ENCODE measurements at places on chromosomes 7 and 10.

GRCh38 chr7:36724996-36725395 lies 702 bp upstream of the AOAH start:
- no peak for DNase-seq

DNA sequence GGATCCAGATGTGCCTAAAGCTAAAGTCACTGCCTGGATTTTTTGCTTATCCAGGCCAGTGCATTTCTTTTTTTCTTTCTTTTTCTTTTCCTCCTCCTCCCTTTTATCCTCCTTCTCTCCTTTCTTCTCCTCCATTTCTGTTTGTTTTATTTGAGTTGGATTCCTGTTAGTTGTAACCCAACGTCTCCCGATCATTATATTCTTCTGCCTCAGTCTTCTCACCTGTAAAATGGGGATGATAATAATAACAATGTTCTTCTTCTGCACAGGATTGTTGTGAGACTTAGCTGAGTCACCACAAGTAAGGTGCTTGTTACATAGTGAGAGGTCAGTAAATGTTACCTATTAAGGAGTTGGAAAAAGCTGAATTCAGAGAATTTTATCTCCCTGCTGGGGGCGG lies 13.7 kb upstream of the FFAR4 start:
- DNase-seq, result no peak

- no peak for DNase-seq
These were observed 118.5 kb downstream of the CYTH3 start for GRCh38 chr7:6153646-6154541.

DNA sequence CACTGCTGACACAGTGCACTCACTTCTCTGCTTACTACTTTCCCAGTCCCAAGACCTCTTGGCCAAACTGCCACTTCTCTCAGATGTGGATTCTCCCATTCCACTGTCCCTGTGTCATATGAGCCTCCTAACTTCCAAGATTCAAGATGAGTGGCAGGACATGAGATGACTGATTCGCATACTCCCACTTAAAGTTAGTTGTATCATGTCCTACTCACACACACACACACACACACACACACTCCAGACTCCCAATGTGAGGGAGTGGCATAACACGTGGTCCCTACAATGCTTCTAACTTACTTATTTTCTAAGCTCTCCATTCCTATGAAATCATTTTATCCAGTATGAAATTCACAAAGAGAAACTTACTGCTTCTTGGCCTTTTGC lies 67.0 kb upstream of the CAV2 start:
- DNase-seq, result no peak

DNA sequence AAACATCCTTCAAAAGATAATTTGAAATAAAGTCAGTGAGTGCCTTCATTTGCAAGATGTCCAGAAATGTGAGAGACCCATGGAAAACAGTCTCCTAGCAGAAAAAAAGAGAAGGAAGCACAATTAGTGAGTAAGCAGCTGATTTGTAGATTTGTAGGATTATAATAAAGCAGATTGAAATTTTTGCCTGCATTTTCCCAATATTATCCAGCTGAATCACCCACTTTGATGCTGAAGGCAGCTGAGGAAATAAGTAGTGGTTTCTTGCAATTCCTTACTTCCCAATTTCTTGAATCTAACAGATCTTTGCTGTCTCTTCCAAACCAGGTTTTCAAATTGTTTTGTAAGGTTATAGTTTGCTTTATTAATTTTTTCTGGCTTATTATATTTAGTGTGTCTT lies 181.4 kb downstream of the GNAT3 start:
- no peak for DNase-seq

DNA sequence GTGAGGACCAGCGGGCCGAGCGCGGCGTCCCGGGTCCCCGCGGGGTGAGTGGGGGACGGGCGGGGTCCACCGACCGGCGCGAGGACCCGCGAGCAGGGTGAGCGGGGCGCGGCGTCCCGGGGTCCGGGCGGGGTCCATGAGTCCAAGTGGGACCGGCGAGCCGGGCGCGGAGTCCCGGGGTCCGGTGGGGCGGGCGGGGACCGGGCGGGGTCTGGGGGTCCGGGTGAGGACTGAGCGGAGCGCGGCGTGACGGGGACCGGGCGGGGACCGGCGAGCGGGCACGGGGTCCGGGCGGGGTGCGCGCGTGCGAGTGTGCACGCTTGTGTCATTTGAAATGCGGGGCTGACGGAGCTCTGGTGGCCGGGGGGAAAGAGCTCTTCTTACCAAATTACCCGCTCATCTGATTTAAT lies 765 bp downstream of the CELF2 start:
- DNase-seq, result no peak

- no peak for DNase-seq
These were observed 66.3 kb downstream of the MTERF1 start for GRCh38 chr7:91814189-91814588.

DNA sequence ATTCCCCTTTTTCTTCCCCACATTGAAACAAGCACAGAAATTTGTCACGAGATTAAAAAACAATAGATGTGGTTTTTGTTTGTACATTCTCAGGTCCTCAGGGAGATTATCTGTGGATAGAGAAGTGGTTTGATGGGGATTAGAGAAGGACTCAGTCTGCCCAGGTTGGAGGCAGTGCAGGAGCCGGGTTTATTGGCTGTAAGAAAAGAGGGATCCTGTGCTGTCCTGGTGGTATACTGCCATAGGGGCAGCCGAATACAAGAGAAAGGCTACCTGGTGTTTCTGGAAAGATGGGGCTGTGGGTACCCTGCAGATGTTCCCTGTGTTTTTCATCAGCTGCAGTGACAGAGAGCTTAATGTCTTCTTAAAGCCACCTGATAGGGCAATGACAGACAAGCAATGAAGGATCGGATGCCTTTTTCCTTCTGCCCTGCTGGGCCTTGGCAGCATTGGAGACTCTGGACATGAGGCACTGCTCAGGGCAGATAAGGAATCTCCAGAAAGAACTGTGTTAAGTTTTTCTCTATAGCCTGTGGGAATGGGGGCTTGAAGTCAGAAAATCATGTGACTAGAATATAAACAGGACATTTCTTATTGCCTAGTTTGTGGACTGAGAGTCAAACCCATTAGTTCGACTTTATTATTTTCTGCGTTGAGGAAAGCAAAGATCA lies 18.1 kb upstream of the GPR141 start:
- no peak for DNase-seq

GRCh38 chr7:1342090-1342640 lies 109.5 kb downstream of the UNCX start:
- no peak for DNase-seq

DNA sequence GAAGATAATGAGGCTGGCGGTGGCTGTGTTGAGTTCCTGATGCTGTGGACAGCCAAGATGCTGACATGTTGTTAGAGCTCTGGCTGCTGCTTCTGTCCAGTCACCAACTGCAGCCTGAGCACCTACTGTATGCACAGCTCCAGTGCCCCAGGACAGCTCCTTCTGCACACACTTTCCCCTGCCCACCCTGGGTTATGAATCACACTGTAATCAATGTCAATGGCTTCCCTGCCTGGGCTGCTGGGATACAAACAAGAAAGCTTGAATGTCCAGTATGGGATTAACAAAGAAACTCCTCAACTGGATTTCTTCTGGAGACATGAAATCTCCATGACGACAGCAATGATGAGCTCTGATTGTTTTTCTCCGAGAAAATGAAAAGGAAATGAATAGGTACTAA lies 172.0 kb downstream of the GFRA1 start:
- DNase-seq, result no peak

GRCh38 chr10:130816116-130816901 lies 495.2 kb downstream of the TCERG1L start:
- DNase-seq, result no peak
